ENCODE measurements at places on chromosomes 5 and 9.
A peak's percentile ranks its signal among the peaks of the same experiment; 100 is the strongest.

GRCh38 chr5:151225475-151225874 is 1.6 kb upstream of the CCDC69 start:
- no peak overlapping the region for H3K27ac ChIP-seq
- H3K36me3 ChIP-seq = no peaks in the 10 kb centered on the region
- H3K4me3 ChIP-seq = no peak overlapping the region
- no peak for DNase-seq
- peaks cover 32% of the 10 kb centered on the region for H3K4me1 ChIP-seq

DNA sequence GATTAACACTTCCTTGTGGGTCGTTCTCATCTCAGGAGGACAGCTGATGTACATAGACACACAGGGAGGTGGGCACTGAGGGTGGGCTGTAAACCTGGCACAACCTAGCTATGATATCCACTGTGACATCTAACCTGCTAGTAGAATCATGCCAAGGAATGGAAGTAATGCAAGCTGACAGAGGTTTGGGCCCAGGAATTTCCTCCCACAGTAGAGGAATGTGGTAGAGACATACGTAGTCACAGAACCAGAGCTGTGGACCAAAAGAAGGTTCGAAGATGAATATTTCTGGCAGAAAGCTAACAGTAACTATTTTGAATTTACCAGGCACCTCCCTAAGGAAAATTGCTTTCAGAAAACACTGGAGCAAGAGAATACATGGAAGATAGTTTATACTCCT is 15.2 kb upstream of the DNAJC25 start:
- H3K4me3 ChIP-seq = no peak overlapping the region
- DNase-seq = no peak
- H3K27me3 ChIP-seq = no peaks in the 10 kb centered on the region
- no peaks in the 10 kb centered on the region for H3K4me1 ChIP-seq

- DNase-seq = no peak
- H3K27me3 ChIP-seq = no peaks in the 10 kb centered on the region
- no peaks in the 10 kb centered on the region for H3K4me1 ChIP-seq
- H3K27ac ChIP-seq = no peak overlapping the region
- no peak overlapping the region for H3K4me3 ChIP-seq
- no peaks in the 10 kb centered on the region for H3K36me3 ChIP-seq
These were observed 96.2 kb upstream of the SMC2 start for GRCh38 chr9:103997856-103998370.

- no peaks in the 10 kb centered on the region for H3K36me3 ChIP-seq
- H3K4me1 ChIP-seq = peaks cover 18% of the 10 kb centered on the region
- H3K4me3 ChIP-seq = peak overlapping the region; percentile 35
- H3K27me3 ChIP-seq = no peaks in the 10 kb centered on the region
These were observed 19.4 kb downstream of the NR2F1 start for GRCh38 chr5:93602241-93603077.

DNA sequence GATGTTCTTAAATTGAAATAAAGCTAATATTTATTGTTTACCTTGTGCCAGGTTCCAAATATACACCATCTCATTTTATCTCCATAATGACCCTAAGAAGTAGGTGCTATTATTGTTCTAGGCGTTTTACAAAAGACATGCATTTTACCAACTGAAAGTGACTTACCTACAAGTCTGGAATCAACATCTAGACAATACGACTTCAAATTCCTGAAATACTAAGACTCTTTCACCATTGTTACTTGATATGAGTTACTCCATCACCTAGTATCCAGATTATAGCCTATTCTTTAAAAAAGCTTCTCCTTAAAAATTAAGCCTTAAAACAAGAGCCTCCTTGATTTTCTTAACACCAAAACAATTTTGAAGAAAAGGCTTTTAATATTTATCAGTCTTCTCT is 13.3 kb downstream of the HACD4 start:
- no peak overlapping the region for H3K27ac ChIP-seq
- no peaks in the 10 kb centered on the region for H3K36me3 ChIP-seq
- no peaks in the 10 kb centered on the region for H3K4me1 ChIP-seq
- no peak for DNase-seq

DNA sequence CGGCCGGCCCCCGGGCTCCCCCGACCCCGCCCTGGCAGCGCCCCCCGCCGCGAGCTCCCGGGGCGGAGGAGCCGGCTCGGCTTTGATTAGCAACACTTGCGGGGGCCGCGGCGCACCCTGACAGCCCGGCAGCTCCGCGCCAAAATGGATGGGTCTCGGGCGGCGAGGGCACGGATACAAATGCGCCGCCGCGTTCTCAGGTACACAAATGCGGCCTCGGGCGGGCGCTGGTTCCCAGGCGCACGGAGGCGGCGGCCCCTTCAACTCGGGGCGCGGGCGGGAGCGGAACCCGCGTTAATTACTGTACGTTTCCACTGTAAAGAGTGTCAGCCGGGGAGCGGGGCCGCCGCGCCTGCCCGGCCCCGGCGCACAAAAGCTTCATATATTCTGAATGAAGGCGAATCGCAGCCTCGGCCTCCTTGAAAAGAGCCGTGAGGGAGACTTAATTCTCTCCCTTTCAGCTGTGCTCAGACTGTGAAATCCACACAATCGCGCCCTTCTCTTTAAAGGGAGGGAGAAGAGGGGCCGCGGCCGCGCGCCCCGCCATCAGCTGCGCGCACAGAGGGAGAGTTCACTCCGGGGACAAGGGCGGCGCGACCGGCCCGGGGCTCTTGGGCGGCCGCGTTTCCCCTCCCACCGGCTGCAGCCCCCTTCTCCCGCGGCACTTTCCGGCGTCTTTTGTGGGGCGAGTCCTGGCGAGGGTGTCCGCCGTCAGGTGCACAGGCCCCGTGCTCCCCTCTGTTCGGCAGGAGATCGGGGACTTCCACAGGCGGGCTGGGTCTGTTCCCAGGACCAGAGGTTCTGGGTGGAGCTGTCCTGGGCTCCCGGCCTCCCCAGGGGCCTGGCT is 27.0 kb downstream of the MSX2 start:
- H3K27me3 ChIP-seq = no peaks in the 10 kb centered on the region
- no peak overlapping the region for H3K27ac ChIP-seq
- DNase-seq = no peak
- peaks cover 5% of the 10 kb centered on the region for H3K4me1 ChIP-seq

DNA sequence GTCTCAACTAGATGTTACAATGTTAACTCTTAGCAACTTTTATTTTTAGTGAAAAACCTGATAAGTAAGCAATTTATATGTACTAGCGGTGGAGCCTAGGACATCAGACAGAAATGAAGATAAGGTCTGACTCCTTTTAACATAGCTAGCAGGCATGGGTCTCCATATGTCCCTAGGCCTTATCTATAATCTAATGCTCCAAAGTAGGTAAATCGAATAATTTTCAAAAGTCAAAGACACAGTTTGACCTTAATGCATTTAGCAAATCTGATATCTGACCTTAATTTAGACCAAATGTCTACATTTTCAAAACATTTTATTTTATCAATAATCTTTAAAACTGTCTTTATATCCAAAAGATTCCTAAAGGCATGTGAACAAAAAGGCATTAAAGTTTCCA is 305.0 kb upstream of the CCNH start:
- no peak overlapping the region for H3K4me3 ChIP-seq
- no peaks in the 10 kb centered on the region for H3K36me3 ChIP-seq

GRCh38 chr5:1437226-1437829 is 7.9 kb downstream of the SLC6A3 start:
- H3K27ac ChIP-seq = no peak overlapping the region
- H3K4me1 ChIP-seq = no peaks in the 10 kb centered on the region
- H3K4me3 ChIP-seq = no peak overlapping the region
- DNase-seq = no peak
- H3K27me3 ChIP-seq = peaks cover 6% of the 10 kb centered on the region

- no peak overlapping the region for H3K4me3 ChIP-seq
- no peaks in the 10 kb centered on the region for H3K36me3 ChIP-seq
- no peaks in the 10 kb centered on the region for H3K27me3 ChIP-seq
- DNase-seq = no peak
- H3K4me1 ChIP-seq = no peaks in the 10 kb centered on the region
These were observed 6.8 kb upstream of the WDR41 start for GRCh38 chr5:77498952-77499351.

GRCh38 chr5:127813633-127814587 is 110.7 kb downstream of the CCDC192 start:
- H3K36me3 ChIP-seq = no peaks in the 10 kb centered on the region
- H3K27ac ChIP-seq = no peak overlapping the region
- H3K27me3 ChIP-seq = no peaks in the 10 kb centered on the region
- no peak overlapping the region for H3K4me3 ChIP-seq
- H3K4me1 ChIP-seq = peaks cover 11% of the 10 kb centered on the region

GRCh38 chr9:109476642-109477257 is 21.4 kb downstream of the PTPN3 start:
- peaks cover 17% of the 10 kb centered on the region for H3K4me1 ChIP-seq
- no peaks in the 10 kb centered on the region for H3K36me3 ChIP-seq
- no peak for DNase-seq
- H3K27ac ChIP-seq = no peak overlapping the region

GRCh38 chr9:18889550-18889949 is 143.5 kb downstream of the SAXO1 start:
- H3K27me3 ChIP-seq = no peaks in the 10 kb centered on the region
- no peak overlapping the region for H3K4me3 ChIP-seq
- DNase-seq = no peak
- H3K27ac ChIP-seq = no peak overlapping the region
- no peaks in the 10 kb centered on the region for H3K36me3 ChIP-seq

DNA sequence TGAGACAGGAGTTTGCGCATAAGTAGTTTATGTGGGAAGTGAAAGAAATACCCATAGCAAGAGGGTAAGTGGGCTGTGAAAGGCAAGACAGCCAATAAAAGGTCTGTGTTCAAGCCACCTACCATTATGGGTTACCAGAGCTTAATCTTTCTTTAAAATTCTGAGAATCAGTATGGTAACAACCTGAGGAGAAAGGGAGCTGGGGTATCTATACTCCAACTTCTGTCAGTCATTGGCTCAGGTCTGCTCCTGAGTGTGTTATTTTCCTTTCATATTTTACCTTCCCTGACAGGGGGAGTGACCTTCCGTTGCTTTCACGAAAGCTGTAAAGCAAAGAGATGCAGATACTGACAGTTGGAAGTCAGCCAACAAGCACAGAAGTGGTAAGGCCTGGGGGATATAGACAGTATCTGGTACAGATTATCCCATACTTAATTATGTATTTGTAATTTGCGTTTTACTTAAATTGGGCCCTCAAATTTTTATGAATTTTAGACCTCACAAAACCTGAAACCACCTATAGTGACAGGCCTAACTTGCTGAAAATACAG is 233.4 kb downstream of the RAB3C start:
- H3K27ac ChIP-seq = no peak overlapping the region
- no peaks in the 10 kb centered on the region for H3K27me3 ChIP-seq
- no peaks in the 10 kb centered on the region for H3K4me1 ChIP-seq
- H3K4me3 ChIP-seq = no peak overlapping the region

DNA sequence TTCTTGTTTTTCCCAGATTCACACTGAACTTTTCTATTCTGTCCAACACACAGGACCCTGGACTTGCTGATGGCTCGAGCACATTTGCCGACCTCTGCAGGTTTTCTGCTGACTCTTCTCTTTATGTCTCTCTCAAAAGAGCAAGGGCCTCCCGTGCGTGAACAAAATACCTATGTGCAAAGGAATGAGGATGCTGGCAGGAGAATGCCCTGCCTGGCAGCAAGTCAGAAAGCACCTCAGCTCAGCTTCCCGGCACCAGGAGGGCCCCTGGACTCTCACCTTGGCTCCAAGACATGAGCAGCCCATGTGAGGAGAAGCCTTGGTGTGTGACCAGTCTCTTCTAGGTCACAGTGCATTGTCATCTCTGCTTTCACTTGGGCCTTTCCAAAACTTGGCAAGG is 36.1 kb downstream of the PAPPA start:
- H3K36me3 ChIP-seq = no peaks in the 10 kb centered on the region
- no peak overlapping the region for H3K4me3 ChIP-seq
- DNase-seq = no peak
- no peaks in the 10 kb centered on the region for H3K27me3 ChIP-seq
- no peak overlapping the region for H3K27ac ChIP-seq

DNA sequence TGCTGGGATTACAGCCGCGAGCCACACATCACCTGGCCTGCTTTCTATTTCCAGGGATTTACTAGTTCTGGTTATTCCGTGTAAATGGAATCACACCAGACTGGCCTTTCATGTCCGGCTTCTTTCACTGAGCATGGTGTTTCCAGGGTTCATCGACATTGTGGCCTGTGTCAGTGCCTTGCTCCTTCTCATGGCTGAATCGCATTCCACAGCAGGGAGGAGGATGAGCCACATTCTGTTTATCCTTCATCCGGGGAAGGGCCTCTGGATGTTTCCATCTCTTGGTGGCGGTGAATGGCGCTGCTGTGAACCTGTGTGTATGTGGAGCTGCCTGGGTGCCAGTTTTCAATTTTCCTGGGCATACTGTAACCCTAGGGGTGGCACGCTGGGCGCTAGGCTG is 58.7 kb upstream of the RNU6ATAC start:
- no peak for DNase-seq
- no peak overlapping the region for H3K4me3 ChIP-seq
- no peak overlapping the region for H3K27ac ChIP-seq

GRCh38 chr5:14773588-14773987 is 98.0 kb downstream of the ANKH start:
- no peaks in the 10 kb centered on the region for H3K36me3 ChIP-seq
- H3K27ac ChIP-seq = no peak overlapping the region
- H3K4me3 ChIP-seq = no peak overlapping the region
- no peak for DNase-seq

DNA sequence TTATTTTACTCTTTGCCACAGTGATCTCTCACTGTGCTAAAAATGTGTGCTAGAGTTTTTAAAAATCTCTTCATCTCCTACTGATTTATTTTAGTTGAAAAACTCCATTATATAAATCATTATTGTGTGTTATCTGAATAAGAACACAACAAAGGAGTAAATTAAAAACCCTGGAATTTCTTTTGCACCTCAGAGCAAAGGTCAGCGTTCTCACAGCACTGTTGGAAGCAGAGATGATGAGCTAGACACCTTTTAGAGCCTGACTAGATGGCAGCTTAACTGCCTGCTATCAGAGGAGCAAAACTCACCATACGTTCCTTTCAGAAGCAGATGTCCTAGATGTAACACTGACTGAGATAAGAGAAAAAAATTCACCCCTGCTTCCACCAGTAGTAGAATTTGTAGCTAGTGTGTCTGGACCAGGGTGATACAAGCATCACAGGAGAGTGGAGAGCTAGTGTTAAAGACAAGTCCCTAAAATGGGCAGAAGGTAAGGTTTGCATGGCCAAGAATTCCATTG is 147.1 kb downstream of the ENTREP1 start:
- no peaks in the 10 kb centered on the region for H3K36me3 ChIP-seq
- no peak overlapping the region for H3K27ac ChIP-seq
- peaks cover 7% of the 10 kb centered on the region for H3K4me1 ChIP-seq
- no peaks in the 10 kb centered on the region for H3K27me3 ChIP-seq
- no peak for DNase-seq
- no peak overlapping the region for H3K4me3 ChIP-seq
